ENCODE measurements at places on chromosomes 4 and X.

DNA sequence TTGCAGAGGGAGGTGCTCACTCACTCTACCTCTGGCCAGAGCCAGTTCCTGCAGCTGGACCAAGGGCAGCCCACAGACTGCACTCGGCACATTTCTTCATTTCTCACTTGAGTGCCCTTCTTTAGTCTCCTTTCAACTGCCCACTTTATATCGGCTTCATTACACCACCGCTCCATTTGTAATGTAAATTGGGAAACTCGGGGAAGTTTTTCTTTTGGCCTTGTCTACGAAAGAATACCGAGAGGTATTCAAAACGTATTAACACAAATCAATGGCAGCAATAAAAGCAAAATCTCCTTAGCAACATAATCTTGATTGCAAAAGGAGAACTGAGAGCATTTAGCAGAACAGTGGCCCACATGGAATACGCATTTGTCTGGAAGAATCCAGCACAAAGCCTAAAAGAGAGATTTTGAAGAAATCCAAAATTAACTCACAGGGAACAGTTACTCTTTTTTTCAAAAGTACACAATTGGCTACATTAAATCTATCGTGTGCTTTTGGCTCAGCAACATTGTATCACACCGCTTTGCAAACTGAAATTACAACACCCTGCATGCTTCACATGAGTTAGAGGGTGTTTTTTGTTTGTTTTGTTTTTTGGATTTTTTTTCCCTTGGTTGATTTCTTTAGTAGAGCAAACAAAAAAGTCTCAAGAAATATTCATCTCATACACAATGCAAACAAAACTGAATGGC, 62.6 kb downstream of the CHIC2 start:
- no peak for DNase-seq

DNA sequence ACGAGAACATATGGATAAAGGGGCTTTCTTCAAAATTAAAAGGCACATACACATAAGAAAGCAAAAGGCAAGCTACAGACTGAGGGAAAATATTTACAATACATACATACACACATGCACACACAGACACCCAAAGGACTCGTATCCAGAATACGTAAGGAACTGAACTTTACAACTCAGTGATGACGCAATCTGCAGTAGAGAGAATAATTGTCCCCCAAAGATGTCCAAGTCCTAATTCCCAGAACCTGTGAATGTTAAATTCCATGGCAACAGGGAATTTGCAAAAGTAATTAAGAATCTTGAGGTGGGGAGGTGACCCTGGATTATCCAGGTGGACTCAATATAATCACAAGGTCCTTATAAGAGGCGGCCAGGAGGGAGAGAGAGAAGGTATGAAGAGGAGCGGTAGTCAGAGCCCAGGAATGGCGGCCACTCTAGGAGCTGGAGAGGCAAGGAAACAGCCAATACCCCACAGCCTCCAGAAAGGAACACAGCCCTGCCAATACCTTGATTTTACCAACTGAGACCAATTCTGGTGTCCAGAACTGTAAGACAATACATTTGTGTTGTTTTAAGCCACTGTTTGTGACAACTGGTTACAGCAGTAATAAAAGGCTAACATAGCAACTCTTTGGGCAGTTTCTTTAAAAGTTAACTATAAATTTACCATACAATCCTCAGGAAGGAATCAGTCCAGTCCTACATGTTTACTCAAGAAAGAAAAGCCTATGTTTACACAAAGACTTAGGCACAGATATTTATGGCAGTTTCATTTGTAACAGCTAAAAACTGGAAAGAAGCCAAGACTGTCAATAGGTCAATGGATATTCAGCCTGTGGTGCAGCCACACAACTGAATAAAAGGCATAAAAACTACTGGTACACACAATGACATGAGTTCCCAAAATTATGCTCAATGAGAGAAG, 27.3 kb upstream of the STS start:
- no peak for DNase-seq

DNA sequence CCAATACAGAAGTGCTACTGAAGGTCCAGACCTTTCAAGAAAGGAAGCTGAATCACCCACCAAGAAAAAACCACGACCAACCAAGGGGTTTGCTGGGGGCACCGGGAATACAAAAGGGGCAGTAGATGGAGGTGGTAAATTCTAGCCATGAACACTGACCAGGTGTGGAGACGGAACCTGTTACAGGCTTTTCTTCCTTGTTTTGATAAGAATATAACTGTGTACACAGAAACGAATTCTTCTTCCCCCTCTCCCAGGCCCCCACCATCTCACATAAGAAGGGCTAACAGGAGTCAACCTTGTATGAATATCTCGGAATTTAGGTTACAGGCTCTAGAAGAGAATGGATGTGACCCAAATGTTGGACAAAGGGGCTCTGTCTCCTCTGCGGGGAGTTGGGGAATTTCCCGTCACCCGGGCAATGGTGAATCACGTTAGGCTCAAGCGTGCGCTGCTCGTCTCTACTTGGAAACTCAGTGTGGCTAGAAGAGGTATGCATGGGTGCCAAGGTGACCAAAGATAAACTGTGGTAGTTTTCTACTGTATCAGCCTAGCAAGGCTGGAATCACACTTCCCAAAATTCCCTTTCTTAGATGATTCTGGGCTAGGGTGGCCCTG, 87.0 kb downstream of the AFAP1 start:
- DNase-seq, result no peak

DNA sequence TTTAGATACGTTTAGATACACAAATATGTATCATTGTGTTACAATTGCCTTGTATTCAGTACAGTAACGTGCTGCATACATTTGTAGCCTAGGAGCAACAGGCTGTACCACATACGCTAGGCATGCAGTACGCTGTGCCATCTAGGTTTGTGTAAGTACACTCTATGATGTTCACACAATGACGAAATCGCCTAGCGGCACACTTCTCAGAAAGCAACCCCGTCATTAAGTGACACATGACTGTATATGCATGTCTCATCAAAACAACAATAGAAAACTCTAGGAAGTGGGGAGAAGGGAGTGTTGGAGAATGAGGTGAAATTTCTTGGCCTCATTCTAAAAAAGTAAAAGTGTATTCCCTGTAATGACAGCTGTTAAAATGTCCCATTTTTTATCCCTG, 32.7 kb downstream of the CCDC149 start:
- DNase-seq, result no peak

DNA sequence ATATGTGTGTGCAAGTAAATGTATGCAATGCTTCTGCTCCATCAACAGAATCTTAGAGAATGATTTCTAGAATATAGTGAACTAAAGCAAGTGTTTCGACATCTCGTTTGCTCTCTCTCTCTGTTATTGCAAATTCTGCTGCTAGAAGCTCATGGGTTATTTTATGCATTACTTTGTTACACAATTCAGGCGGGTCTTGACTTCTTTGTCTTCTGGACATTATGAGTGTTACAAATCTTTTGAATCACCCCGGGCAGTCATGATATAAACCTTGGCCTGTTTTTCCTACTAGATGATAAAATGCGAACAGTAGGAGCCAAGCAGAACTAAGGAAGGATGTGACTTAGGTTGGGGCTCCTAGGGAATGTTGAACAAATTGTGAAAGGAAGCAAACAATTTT, 166.4 kb upstream of the SFRP2 start:
- DNase-seq, result no peak

- no peak for DNase-seq
Observed at GRCh38 chrX:2402361-2402690, 98.5 kb downstream of the DHRSX start.

DNA sequence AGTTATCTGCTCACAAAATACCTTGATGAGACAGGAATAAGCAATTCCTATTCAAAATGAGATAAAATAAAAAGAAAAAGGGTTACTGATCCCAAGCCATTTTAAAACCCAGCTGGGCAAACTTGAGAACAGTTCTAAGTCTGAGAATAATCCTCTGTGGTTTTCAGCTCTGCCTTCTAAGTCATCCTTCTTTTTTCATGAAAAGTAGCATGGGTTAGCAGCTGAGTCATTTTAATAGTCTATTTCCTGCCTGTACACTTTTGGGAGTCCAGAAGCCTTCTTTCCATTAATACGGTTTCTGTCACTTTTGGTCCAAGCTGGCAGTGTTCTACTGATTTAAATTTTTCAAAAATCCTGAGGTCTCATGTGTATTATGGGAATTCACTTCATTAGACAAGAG, 374.3 kb downstream of the IQCM start:
- no peak for DNase-seq

GRCh38 chrX:129779747-129780146, at the start of gene SASH3:
Gene SASH3 (plus strand): TSS chrX:129779949. CDS start chrX:129780098, 149 bp downstream.
- no peak for DNase-seq

DNA sequence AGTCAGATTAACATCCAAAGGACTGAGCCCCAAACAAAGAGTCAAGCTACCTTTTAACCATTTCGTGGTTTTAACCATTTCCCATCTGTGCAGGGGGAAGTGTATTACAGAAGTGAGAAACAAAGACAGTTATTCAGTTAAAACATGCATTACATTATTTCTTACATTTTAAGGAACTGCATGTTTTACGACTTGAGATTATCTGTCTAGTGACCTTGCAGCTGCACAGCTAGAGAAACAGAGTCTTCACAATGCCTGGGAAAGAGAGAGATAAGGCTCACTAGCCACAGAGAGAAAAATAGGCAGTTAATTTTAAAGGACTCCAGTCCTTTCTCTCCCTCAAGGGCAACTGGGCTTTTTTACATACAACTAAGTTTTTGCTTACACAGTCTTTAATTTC, 48.7 kb upstream of the KLHL4 start:
- DNase-seq, result no peak

DNA sequence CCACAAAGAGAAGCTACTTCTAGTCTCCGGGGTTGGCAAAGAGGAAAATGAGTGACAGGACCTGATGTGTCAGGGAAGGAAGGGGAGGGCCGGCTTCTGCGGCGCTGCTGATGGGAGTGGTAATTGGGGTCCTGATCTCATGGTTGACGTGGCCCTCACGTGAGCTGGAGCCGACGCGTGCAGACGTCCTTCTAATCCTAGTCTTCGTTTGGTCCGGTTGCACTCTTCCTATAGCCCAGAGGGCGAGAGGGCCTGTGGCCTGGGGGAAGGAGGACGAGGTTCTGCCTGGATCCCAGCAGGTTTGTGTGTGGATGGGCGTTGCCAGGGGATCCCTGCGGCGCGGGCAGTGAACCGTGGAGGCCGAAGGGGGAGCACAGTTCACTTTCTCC, at the start of gene ARMCX1:
ARMCX1 (plus strand) TSS at position 186 of the 389 bp plus-strand sequence. CDS start 2,384 bp downstream, outside the sequence.
- DNase-seq, result no peak

DNA sequence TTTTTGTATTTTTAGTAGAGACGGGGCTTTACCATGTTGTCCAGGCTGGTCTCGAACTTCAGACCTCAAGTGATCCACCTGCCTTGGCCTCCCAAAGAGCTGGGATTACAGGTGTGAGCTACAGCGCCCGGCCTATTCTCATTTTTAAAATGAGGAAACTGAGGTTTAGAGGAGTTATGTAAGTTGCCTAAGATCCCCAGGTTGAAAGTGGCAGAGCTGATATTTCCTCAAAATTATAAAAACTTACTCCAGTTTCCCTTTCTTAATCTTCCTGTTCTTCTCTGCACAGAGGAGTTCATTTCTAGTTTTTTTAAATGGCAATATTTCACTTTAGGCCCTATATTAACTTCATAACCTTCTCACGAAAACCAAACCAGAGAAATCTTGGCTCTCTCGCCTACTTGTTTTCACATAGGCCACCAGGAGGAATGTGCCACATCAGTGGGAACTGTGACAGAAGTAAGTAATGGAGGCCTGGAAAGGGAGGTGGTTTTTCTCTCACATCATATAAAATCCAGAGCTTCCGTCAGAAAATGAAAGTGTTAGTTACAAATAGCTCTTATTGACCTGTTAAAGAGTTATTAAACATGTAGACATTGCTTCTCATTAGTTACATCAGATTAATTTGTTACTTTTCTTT, 16.1 kb upstream of the RS1 start:
- DNase-seq, result no peak

GRCh38 chrX:64204252-64204651, 1.3 kb downstream of the AMER1 start:
- DNase-seq, result no peak

DNA sequence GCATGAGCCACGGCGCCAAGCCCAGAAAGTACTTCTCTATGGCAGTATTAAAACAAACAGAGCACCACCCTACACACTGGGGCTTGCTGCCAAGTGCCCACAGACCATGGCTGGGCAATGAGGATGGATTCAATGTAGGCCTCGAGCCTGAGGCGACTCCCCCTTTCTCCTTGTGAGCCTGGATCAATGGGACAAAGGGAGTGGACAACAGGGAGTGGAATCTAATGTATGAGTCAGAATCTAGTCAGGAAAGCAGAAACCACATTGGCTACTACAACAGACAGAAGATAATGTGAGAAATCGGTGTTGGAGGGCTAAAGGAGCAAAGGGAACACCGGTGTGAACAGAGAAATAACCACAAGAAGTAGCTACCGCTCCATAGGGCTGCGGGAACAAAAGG, 37.7 kb upstream of the OCIAD2 start:
- no peak for DNase-seq
